Activated T-helper 17 cell treated with anti-CD3 and anti-CD28 coated beads, Interleukin-2, amount 50 U/mL, for 72 hours (primary cell): ENCODE measurements at places on chromosomes 11 and 22. TPM values are rescaled to one million over a fixed set of nuclear protein-coding genes. Genes with fewer than 3 reads are reported as not detected.

The P2RX6 gene
- total RNA-seq = 0.28 TPM

The OR52N4 gene
- 0.26 TPM for total RNA-seq

The SYCE3 gene
- 2.3 TPM for total RNA-seq

The OR52A1 gene
- not detected for total RNA-seq

The B4GALNT4 gene
- total RNA-seq = 9.4 TPM

The TBX10 gene
- total RNA-seq = not detected

The CNIH2 gene
- 5.0 TPM for total RNA-seq

The EMID1 gene
- not detected for total RNA-seq

The LRRN4CL gene
- 0.56 TPM for total RNA-seq

The MS4A6A gene
- total RNA-seq = not detected

The MFRP gene
- total RNA-seq = not detected

The MRGPRX3 gene
- not detected for total RNA-seq

The APOA4 gene
- not detected for total RNA-seq

The TCN1 gene
- not detected for total RNA-seq

The YPEL4 gene
- 1.5 TPM for total RNA-seq
